ENCODE measurements at places on chromosomes 16 and 17. TPM values are rescaled to one million over a fixed set of nuclear protein-coding genes. Genes with fewer than 3 reads are reported as not detected.

DNA sequence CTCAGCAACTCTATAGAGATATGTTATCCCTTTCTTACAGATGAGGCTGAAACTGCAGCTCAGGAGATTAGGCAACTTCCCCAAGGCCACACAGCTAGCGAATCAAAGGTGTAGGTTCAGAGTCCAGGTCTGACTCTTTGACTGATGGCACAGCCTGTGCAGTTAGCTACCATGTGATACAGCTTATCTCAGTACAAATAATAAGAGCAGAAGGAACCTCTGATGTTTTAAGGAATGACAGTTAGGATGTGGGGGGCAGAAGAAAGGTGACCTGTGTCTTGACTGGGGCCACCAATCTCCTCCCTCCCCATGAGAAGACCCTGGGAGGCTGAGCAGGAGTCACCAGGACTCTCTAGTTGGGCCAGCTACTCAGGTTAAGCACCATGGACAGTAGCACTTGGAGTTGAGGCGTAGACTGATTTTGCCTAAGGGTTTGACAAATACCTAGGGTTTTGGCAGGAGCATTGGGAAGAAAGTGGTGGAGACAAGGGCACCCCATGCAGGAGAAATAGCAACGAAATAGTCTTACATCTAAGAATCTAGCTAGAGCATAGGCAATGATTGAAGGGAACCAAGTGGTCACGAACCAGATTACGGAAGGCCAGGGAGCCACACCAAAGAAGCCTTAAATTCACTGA, 22.8 kb upstream of the ACSM2B start:
- no peak overlapping the region for H3K4me3 ChIP-seq
- no peak for DNase-seq
- no peak overlapping the region for H3K27ac ChIP-seq

DNA sequence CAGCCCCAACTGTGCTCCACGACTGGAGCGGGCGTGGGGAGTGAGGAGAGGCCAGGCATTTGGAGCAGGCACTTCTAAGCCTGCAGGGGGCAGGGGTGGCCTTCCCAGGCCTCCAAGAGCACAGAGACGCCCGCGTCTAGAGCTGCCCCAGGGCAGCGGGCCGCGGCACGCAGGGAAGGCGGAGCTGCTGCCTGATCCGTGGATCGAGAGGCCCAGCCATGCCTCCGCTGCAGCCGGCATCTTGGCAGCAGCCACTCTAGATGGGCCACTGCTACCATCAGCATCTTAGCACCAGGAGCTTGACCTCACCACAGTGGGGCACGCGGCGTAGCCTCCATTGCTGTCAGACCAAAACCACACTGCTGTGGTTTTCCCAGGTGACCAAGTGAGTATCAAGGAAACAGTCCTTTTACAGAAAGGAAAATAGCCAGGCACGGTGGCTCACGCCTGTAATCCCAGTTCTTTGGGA, 20.4 kb upstream of the WDR45B start:
- DNase-seq = peak; percentile 47
- peak overlapping the region; percentile 41 for H3K27ac ChIP-seq
- peaks cover 9% of the 10 kb centered on the region for H3K4me1 ChIP-seq
- H3K36me3 ChIP-seq = peaks cover 4% of the 10 kb centered on the region
- H3K27me3 ChIP-seq = no peaks in the 10 kb centered on the region
- H3K4me3 ChIP-seq = no peak overlapping the region

GRCh38 chr16:14378131-14378551, 251.9 kb downstream of the PARN start:
- no peaks in the 10 kb centered on the region for H3K36me3 ChIP-seq
- no peak overlapping the region for H3K4me3 ChIP-seq
- peak overlapping the region; percentile 85 for H3K27ac ChIP-seq

DNA sequence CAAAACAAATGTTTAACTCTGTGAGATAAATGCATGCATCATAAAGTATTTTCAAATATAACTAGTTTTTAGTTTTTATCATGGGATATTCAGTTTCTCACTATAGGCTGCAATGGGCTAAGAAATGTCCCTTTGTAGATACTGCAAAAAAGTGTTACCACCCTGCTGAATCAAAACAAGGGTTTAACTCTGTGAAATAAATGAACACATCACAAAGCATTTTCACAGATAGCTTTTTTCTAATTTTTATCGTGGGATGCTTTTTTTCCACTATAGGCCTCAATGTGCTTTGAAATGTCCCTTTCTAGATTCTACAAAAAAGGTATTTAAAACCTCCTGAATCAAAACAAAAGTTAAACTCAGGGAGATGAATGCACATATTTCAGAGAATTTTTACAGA, 541.1 kb downstream of the KCNJ18 start:
- H3K4me1 ChIP-seq = no peaks in the 10 kb centered on the region
- H3K27ac ChIP-seq = no peak overlapping the region
- no peaks in the 10 kb centered on the region for H3K27me3 ChIP-seq
- H3K36me3 ChIP-seq = no peaks in the 10 kb centered on the region

GRCh38 chr17:15119968-15120367, 145.2 kb downstream of the PMP22 start:
- DNase-seq = no peak
- H3K27ac ChIP-seq = no peak overlapping the region
- no peak overlapping the region for H3K4me3 ChIP-seq
- peaks cover 16% of the 10 kb centered on the region for H3K4me1 ChIP-seq

DNA sequence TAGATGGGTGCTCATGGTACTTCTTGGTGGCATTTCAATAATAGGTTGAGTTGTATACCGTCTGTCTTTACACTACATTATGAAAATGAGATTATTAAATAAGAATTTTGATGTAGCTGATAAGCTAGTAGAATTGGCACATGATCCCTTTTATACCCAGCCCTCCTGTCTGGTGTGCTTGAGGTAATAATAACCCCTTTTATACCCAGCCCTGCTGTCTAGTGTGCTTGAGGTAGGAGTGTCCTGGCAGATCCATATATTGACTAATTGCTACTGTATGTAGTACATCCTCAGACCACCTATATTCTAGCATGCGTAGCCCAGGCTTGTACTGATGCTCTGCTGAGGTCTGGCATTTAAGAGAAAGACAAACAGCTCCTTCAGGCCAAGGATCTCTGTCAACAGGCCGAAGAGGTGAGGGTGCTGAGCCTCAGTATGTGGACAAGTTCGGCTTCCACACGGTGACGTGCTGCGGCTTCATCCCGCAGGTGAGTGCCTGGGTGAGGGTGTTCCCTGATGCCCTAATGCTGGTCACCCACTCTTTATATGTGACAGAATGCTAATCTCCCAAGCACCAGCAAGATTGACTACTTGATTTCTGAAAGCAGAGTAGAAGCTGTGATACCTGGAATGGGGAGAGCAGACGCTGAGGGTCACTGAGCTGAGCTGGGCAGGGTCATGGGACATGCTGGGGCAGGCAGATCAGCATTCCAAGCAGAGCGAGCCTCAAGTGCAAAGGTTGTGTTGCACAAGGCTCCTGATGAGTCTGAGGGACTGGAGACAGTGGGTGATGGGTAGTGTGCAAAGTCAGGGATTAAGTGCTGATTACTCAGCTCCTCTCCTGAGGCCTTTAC, 5.7 kb downstream of the FN3K start:
- H3K4me3 ChIP-seq = no peak overlapping the region
- no peaks in the 10 kb centered on the region for H3K27me3 ChIP-seq
- no peak for DNase-seq
- H3K27ac ChIP-seq = no peak overlapping the region

DNA sequence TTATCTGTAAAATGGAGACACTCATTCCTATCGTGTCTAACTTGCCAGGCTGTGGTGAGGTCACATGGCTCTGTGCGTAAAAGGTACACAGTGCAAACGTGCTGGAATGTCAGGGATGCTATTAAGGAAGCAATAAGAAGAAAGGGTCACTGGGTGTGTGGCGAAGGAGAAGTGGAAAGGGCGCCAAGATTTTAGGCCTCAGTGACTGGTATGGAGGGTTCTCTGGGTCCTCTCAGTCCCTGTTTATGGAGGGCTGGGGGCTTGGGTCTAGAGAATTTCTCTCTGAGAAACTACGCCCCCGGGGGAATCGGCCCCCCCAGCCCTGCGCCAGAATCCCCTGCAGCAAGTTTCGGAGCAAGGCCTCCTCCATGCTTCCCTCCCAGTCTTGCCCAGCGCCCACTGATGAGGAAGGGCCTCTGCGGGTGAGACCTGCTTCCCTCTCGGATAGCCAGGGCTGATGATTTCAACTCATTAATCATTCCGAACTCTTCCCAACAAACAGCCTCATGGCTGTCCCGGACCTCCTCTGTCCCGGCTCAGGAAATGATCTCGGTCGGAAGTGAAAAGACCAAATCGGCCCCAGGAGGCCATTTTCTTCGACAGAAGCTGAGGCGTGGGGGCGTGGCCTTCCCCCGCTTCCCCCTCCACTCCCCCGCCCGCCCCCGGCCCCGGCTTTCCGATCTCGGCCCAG, 1.2 kb upstream of the HEXIM1 start:
- H3K4me1 ChIP-seq = peaks cover 28% of the 10 kb centered on the region
- peak overlapping the region; percentile 99 for H3K27ac ChIP-seq
- DNase-seq = peak; percentile 60
- peaks cover 4% of the 10 kb centered on the region for H3K36me3 ChIP-seq
- H3K27me3 ChIP-seq = no peaks in the 10 kb centered on the region

- DNase-seq = no peak
- peaks cover 29% of the 10 kb centered on the region for H3K4me1 ChIP-seq
- no peaks in the 10 kb centered on the region for H3K27me3 ChIP-seq
- H3K36me3 ChIP-seq = peaks cover 7% of the 10 kb centered on the region
- H3K27ac ChIP-seq = no peak overlapping the region
- H3K4me3 ChIP-seq = no peak overlapping the region
Measured at GRCh38 chr16:27458258-27458657, 56.3 kb downstream of the IL21R start.

The PABPN1L gene
- total RNA-seq = not detected
